ENCODE measurements at places on chromosomes 3 and 15.

DNA sequence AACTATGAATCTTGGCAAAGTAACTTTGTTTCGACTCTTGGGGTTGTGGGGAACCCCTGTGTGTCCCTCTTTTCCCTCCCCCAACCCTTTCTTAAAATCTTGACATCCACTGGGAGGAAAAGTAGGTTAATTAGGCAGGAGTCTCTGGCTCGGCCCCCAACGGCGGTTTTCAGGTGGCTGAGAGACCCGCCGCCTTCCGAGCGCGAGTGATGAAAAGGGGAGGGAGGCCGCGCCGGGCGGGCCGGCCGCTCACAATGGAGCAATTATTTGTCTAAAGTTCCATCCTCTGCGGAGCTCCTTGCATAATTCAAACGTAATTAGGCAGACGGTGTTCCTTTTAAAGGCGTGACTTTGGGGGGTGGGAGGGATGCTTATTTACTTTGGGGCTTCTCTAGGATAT lies 51.7 kb downstream of the ZIC4 start:
- DNase-seq: no peak

DNA sequence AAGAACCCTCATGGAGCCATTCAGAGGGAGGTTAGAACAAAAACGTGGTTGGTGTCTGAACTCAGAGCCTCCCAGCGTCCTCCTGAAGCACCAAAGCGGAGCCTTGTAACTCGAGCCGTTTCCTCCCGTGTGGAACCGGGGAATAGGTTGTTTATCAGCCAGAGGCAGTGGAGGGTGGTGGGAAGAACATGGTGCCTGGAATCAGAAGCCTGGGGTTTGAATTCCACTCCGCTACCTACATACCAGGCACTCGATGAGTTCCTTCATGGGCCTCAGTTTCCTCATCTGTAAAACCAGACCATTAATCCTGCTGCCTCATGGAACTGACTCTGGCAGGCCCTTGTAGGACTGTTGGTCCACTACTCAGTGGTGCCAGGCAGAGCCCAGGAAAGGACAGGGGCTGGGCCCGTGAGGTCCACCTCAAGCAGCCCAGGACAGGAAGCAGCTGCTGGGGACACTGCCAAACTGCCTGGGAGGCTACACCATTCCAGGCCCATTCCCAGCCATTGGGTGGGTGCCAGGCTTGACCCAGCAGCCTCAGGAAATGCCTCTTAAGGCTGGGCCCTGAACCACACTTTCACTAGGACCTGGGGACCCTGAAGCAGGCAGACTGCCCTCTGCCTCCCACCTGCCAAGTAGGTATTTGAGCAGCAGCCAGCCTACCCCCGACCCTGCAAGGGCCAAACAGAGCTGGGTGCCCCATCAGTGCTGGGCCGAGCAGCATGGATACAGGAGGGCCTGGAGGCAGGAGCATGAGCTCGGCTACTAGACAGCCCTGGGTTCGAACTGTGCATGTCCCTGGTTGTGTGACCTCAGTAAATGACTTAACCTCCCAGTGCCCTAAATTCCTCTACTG lies 33.4 kb downstream of the PRKCD start:
- DNase-seq: no peak

GRCh38 chr3:134077649-134078161 lies 48.0 kb upstream of the SLCO2A1 start:
- DNase-seq: no peak

GRCh38 chr3:33900440-33900808 lies 102.0 kb downstream of the PDCD6IP start:
- DNase-seq: no peak

GRCh38 chr15:53522991-53523390 lies 236.5 kb downstream of the WDR72 start:
- DNase-seq: peak; percentile 16

DNA sequence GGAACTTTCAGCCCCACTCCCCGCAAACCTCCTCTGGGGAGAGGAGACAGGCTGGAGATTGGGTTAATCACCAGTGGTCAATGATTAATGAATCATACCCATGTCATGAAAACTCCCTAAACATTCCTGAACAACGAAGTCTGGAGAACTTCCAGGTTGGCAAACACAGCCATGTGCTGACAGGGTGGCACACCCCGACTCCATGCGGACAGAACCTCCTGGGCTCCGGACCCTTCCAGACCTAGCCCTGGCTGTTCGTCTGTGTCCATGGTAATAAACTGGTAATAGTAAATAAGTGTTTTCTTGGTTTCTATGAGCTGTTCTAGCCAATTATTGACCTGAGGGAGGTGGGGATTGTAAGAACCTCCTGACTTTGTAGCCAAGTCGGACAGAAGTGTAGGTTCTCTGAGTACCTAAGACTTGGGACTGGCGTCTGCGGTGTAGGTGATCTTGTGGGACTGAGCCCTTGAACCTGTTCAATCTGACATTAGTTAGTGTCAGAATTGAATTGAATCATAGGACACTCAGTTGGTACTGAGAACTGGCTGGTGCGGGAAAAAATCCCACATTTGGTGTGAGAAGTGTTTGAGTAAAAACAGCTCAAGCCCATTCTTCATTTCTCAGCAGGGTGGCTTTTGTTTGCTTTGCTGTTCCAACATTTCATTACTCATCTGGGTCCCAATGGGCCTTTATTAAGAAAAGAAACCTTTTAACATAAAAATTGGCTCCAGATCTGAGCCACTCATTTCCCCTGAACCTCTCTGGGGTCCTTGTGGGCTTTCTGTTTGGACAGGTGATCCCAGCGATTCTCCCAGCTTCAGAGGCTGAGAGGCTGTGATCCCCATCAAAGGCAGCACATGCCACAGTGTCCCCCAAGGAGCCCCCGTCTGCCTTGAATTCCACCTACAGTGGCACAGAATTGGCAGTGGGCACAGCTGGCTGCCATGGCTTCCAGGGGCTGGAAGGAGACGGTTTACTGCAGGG lies 151.0 kb downstream of the TJP1 start:
- DNase-seq: peak; percentile 9

- no peak for DNase-seq
These were observed 13.5 kb downstream of the PTPRG start for GRCh38 chr3:61574854-61575253.

- DNase-seq: peak; percentile 22
These were observed 749.8 kb downstream of the NAALADL2 start for GRCh38 chr3:175608911-175609310.

DNA sequence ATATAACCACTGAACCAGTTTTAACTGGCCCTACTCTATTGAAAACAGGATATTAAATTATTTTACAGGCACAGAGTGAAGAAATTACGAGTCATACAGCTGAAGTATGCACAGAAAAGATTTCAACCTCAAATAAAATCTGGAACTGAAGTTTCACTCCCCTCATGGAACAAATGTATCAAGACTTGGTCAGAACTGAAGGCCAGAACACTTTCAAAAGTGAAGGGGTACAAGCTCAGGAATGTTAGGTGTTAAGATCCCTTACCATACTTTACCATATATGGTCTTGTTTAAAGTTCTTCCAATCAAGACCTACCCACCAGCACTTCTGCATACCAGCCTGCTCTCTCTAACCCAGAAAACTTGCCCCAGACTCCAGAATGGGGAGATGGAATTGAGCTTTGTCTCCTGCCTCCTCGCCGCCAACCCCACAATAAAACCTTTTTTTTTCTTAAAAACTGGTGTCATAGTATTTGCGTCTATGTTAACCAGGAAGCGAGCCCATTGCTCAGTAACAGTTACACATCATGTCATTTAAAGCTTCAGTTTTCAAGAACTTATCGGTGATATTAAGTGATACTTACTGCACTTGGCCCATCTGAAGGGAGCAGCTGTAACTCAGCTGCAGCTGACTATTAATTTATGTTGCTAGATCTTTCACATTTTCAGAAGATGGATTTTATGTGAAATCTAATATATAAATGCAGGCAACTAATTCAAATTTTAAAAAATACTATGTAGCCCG lies 59.9 kb downstream of the OXSM start:
- no peak for DNase-seq

DNA sequence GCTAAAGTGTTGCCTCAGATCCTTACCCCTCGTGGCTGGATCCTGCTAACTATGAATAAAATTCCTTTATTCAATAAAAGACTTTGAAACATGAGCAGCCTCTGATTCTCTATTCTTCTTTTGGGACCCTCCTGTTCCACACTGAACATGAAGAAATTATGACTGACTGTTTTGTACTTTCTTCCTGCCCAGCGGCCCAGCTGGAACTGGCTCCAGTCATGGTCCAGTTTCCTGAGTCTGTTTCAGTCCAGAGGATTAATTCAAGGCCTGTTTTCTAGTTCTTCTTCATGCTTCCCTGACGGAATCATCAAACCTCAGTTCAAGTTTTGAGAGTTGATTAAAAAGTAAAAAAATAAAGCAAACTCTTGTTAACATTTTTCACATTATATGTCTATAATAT lies 52.6 kb upstream of the CP start:
- DNase-seq: no peak

DNA sequence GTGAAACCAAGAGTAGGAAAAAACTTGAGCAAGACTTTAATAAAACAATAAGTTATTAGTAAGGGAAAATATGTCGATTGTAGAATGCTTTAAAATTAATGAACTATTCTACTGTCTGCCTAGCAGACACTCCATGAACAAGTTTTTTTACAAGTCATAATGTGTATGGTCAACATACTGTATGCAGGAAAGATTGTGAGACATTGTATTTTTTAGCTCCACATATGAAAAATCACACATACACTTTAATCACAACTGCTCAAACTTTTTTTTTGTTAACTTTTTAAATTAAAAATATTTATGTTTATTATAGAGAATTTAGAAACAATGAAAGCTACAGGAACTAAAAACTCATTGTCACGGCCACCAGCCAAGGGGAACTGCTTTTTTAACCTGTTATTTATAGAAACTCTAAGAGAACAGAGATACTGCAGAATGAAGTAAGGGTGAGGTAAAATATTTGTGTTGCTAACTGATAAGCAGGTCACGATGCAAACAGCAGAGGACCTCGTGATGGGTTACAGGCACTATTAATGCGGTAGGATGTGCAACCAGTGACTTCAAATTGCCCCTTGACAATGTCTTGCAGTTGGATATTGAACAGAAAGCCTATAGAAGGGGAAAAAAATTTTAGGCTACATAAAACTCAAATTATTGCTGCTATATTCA lies 53.0 kb downstream of the THSD4 start:
- no peak for DNase-seq

DNA sequence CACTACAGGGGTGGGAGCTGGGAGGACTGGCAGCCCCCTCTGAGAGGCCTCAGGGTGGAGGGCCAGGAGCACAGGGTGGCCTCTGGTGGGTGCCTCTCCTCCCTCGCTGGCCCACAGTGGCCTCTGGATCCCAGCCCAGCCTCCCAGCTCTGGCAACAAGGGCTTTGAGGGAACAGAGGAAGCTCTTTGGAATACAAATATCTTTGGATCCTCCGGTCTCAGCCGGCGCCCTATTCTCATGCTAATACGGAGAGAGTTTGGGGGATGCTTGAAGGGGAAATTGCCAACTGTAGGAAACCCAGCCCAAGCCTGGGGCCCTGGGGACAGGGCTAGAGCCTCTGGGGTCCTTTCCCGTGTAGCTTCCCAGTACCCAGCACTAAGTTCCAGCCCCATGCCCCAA lies 33.4 kb upstream of the INSYN1 start:
- no peak for DNase-seq

GRCh38 chr3:5054098-5054497 lies 68.0 kb upstream of the ARL8B start:
- DNase-seq: no peak

DNA sequence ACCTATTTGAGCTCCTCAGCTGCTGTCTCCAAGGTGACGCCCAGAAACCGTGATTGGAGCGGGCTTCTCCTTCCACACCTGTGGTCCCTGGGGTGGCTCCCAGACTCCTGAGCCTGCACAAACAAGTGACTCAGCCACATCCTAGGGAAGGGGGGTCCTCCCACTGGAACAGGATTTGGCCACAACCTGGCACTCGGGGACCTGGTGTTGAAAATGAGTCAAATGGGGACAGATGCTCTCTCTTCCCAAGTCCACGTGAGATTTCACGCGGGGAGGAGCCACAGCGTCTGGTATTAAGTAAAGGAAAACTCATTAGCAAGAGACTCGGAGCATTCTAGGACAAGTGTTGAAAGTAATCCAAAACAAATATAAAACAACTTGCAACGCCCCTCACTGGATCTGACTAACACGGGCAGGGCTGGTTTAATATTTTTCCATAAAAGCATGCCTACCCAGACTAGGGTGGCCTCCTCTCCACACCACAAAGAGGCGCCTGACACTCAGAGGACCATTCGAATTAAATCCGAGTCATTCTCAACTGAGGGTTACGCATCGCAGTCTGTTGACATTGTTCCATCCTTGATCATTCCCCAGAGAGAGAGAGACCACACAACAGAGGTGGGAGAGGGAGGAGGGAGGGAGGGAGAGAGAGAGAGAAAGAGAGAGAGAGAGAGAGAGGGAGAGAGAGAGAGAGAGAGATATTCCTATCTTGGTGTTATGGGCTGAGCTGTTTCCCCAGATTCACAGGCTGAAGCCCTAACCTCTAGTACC lies 74.4 kb downstream of the MGLL start:
- DNase-seq: peak; percentile 24

DNA sequence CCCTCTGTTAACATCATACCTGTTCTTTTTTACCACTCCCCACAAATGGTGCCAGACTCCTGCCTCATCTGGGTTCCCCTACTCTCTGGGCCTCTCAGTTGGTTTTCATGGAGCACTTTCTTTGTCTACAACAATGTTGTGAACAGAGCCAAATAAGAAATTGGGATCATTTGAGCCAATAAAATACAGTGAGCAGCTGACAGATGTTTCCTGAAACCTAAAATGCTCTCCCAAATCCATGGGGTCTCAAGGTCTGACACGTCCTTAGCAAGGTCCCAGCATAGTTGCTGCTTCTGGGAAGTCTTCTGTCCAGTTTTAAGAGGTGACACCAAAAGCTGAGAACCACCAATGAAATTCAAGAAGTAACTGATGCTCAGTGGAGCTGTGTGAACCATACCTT lies 1.7 kb downstream of the NMNAT3 start:
- no peak for DNase-seq

GRCh38 chr3:159039286-159039685 lies 237.4 kb downstream of the MFSD1 start:
- DNase-seq: no peak

DNA sequence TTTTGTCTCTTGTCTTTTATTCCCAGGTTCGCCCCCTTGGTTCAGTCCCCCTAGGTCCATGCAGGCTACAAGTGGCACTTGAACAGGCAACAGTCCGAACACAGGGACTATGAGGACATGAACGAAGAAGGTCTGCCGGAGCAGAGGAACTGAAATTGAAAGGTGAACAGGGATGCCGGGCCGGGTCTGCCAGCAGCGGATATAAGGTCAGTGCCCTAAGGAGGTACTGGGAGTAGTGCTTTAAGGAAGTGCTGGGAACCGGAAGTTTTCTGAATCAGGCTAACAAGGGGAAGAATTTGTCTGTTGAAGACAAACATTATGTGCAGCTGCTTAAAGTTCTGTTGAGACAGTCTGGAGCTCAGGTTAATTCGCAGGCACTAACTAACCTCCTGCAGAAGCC lies 46.8 kb downstream of the LSM3 start:
- DNase-seq: no peak

GRCh38 chr3:29374226-29374625 lies 93.4 kb downstream of the RBMS3 start:
- DNase-seq: no peak

DNA sequence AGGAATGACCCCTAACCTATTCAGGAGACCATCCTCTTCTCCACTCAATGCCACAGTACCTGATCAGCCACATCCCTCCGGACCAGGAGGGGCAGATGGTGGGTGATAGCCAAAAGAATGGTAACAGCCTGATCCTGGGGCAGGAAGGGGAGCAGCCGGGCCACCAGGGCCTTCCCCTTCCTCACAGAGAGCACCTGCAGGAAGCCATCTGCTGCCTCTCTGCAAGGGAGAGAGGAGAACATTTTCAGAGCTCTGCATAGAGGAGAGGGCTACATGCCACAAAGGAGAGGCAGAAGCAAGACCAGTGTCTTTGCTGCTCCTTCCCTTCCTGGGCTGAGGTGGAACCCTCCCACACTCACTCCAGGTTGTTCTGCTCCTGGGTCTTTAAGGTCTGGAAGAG lies 5.5 kb upstream of the SPG11 start:
- DNase-seq: no peak

All from NCI-H1417 (cell line).